ENCODE measurements at places on chromosomes 5 and 9.

DNA sequence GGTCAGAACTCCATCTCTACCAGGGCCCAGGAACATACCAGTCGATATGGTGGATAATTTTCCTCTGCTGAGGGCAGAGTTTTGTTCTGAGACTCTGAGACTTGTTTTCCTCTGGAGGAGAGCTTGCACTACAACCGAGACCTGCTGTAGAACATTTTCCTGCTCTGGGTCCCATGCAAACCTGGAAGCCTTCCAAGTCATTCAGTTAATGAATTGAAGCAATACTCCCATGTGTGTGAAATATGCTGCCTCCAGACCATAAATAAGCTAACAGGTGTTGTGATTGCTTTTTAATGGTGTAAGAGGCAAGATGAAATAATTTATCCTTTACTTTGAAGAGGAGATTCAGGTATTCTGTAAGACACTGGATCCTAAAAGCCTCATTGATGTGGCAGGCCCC lies 372.8 kb downstream of the TMEM167A start:
- no peak for DNase-seq

DNA sequence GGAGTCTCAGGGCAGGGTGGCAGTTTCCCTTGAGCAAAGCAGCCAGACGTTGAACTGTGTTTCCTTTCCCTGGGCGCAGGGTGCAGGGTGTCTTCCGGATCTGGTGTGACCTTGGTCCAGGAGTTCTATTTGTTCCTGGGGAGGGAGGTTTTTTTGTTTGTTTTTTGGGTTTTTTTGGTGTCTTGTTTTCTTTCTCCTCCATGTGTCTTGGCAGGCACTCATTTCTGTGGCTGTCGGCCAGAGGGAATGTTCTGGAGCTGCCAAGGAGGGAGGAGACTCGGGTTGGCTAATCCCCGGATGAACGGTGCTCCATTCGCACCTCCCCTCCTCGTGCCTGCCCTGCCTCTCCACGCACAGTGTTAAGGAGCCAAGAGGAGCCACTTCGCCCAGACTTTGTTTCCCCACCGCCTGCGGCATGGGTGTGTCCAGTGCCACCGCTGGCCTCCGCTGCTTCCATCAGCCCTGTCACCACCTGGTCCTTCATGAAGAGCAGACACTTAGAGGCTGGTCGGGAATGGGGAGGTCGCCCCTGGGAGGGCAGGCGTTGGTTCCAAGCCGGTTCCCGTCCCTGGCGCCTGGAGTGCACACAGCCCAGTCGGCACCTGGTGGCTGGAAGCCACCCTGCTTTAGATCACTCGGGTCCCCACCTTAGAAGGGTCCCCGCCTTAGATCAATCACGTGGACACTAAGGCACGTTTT lies 3.5 kb upstream of the PHYHD1 start:
- no peak for DNase-seq

DNA sequence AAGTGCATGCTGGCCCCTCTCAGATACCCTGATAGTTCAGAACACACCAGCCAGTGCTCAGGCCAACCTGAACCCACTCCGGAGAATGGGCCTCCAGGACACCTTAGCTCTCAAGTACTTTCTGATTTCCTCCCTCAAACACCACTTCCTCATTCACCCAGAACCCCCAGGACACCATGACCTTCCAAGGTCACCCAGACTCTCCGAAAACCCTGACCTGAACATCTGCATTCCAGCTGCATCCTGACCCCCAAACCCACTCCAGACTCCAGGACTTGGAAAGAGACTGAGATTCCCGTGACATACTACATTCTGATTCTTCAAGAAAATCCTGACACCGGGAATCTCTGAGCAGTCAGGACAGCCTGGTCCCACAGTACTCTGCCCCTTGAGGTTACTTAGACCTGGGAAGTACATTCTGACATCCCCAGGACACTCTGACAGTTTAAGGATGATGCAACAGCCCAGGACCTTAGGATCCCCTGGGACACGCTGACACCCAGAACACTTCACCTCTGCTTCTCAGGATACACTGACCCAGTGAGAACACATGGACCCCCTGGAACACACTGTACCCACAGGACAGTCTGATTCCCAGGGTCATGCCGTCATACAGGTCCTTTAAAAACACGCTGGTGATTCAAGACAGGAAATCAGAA lies 747 bp upstream of the PROP1 start:
- DNase-seq = no peak

GRCh38 chr5:145077028-145077427 lies 758.1 kb downstream of the PRELID2 start:
- DNase-seq = no peak

- DNase-seq = no peak
Measured at GRCh38 chr9:137148661-137149060, 9.7 kb downstream of the GRIN1 start.

DNA sequence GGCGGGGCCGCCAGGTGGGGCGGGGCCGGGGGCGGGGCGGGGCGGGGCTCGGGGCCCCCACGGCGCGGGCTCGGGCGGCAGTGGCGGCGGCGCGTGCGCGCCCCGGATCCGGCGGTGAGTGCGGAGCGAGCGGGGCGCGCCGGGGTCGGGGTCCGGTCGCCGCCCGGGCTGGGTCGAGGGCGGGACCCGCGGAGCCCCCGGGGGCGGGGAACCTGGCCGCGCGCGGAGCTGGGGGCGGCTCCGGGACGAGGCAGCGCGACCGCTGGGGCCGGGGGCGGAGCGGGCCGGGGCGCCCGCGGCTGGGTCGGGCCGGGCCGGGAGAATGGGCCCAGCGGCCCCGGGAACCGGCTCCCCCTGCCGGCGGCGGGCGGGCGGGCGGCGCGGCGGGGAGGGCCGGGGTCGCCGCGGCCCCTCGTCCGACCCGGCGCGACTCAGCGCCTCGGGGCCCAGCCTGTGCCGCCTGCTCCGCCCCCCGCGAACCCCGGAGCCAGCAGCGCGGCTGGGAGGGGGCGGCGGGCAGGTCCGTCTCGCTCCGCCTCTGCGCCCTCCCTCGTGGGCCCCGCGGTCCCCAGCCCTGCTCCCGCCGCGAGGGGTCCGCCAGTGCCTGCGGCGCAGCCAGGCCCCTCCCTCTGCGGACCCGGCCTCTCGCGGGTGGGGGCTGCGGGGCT lies 3.1 kb downstream of the EGFL7 start:
- no peak for DNase-seq

DNA sequence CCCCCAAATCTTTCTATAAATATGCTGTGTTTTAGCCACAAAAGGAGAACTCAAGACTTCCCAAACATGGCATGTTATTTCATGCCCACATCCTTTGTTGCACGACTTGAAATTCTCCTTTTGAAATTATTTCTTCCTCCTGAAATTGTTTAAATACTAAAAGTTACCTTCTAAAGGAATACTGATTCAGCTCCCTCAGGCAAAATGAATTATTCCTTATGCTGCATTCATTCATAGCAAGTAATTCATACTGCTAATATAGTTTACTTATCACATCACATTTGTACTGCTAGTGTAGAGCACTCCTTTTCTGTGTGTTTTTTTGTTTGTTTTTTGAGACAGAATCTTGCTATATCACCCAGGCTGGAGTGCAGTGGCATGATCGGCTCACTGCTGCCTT lies 45.7 kb downstream of the BHMT start:
- no peak for DNase-seq

- no peak for DNase-seq
Measured at GRCh38 chr9:95049761-95050160, 267.7 kb downstream of the FANCC start.

- no peak for DNase-seq
Measured at GRCh38 chr5:41156739-41157138, 56.6 kb downstream of the C6 start.

- no peak for DNase-seq
Measured at GRCh38 chr5:157479612-157480510, 19.8 kb downstream of the NIPAL4 start.

DNA sequence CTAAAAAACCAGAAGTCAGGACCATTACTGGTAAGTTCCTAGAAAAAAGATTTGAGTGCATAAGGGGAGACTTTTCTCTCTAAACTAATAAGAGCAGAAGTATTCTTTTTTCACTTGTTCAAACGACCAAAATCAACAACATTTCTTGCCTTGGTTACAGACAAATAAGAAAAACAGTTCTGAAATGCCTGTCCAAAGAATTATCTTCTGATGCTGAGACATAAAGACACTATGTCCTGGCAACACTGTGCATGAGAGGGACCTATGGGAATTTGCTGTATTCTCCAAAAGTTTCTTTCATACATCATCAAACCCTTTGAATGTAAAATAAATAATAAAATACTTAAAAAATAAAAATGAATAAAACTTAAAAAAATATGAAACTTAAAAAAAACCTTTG lies 50.4 kb downstream of the ZNF474 start:
- no peak for DNase-seq

DNA sequence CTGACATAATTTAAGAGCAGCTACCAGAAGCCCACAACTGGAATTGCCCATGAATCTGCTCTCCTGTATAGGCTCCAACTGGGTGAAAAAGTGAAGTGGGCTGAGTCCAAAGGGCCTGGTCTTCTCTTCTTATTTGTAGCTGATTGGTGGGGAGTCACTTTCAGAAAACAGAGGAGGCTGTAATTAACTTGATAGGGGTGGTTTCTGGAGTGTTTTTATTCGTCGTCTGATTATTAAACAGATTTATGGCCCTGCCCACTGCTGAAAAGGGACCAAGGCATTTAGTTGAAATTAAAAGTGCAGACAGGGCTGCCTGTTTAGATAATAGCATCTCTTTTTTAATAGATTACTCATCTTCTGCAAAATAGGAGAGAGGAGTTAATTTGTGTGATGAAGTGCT lies 81.0 kb upstream of the SAP30L start:
- no peak for DNase-seq

- DNase-seq = no peak
Measured at GRCh38 chr5:16615741-16616535, 859 bp downstream of the RETREG1 start.

DNA sequence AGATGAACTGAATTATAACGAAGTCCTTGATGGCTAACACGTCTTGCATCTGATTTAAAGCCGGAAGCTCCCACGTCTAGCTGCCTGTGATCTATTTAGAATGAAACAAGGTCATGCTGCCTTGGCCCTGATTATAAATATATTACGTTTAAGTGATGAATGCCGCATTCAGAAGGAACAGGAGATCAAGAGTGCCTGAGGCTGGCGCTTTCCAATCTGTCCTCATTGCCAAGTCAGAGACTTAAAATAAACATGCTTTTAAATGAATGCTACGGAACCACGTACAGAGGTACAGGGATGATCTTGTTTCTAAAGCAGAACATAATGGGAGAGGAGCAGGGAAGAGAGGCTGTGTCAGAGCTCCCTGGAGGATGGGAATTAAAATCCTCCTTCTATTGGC lies 292.8 kb downstream of the TLE1 start:
- DNase-seq = no peak

DNA sequence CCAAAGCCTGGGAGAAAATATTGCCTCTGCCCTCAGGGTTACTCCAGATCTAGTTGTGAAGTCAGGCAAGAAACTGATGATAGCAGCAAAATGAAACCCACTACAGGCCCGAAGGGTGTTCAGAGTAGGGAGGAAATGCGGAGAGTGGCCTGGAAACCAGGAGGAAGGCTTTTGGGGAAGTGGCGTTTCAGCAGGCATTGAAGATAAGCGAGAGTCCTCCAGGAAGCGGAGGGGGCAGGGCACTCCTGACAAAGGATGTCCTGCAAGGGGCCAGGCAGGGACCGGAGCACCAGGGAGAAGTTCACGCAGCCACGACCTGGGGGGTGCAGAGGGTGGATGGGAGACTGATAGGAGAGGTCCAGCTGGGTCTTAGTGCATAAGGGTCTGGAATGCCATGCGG lies 7.8 kb upstream of the FOXI1 start:
- no peak for DNase-seq

DNA sequence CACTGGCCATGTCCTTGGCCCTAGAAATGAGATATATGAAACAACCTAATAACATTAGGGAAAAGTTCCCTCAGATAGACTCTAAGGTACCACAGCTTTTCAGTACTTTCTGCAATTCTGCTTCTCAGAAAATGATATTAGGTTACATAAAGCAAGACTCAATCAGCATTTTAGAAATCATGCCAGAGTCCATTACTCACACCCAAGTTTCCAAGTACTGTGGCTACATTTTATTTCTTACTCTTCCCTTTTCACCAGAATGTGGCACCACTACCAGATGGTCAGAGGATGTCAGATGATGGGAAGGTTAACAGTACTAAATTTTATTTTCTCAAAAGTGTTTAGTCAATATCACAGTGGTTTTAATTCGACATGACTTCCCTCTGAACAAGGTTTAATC lies 217.2 kb downstream of the MLLT3 start:
- no peak for DNase-seq

- no peak for DNase-seq
Measured at GRCh38 chr9:3001311-3001710, 157.4 kb upstream of the PUM3 start.

DNA sequence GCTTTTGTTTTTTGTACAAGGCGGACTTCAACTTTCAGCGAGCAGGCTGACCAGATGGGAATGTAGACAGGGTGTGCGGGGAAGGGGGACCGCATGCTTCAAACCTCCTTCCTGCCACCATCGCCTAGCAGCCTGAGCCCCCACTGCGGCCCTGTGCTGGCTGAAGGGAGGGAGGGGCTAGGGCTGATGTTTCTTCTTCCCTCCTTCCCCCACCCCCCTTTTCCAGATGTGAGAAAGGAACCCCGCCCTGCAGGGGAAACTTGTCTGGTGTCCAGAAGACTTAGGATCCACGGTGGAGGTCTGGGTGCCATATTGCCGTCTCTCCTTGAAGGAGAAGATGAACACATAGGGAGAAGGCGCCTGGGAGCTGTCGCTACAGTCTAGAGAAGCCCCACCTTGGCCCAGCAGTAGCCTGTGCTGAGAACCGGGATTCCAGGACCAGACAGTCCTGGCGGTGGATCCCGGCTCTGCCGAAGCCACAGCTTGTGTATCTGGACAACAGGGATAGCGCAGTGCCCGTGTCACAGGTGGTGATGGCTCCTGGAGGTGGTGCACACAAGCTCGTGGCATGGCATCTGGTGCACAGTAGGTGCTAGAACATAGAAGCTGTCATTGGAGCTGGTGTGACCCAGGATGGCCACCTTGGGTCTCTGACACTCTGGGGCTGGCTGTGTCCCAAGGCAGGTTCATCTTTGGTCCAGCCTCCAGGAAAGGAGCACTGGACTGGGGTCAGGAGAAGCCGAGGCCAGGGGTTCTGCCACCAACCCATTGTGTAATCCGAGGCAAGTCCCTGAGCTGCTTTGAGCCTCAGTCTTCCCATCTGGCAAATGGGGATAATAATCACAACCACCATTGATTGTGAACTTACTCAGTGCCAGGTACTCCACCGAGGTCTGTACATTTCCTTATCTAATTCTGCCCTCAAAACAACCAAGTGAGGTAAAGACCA lies 205.6 kb downstream of the C9orf50 start:
- DNase-seq = no peak
